ENCODE measurements at places on chromosomes 5 and 9. TPM values are rescaled to one million over a fixed set of nuclear protein-coding genes. Genes with fewer than 3 reads are reported as not detected.

DNA sequence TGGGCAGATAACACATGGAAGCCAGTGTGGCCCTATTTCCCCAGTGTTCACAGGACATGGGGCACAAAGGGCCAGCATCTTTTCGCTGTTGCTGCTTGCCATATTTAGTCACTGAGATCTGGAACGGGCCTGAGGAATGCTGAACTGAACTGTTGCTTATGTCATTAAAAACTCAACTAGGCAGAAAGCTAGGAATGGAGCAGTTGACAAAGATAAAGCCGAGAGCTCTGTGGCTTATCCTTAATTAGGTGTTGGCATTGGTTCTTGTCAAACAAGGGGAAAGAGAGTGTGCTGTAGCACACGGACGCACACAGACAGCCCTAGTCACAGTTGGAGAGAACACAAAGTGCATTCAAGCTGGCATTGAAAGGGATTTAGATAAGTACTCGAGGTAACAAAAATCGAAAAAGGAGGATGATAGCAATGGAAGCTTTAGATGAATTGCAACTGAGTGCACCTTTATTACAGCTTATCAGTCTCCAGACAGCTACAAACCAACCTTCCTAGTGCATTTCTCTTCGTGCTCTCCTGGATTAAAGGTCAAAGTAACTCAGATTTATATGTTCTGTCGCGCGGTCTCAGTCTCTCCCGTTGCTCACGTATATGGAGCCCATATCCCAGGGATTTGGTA is 450.2 kb upstream of the ZNF608 start:
- DNase-seq = no peak

DNA sequence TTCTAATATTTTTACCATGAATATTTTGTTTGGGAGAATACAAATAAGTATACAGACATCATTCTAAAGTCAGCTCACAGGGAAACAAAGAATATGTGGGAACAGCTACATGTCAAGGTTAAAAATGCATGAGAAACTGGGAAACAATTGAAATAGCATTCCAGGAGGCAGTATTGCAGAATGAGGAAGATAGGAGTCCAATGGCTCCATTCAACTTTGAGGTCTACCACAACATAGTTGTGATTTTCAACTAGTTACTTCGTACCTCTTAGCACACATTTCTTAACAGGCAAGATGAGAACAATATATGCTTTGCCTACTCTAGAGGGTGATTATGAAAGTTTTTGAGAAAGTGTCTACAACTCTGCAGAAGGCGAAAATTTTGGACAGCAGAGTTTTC is 35.2 kb upstream of the CAST start:
- peak; percentile 65 for DNase-seq

GRCh38 chr5:127133071-127133470 is 59.8 kb upstream of the C5orf63 start:
- DNase-seq = no peak

The ZNF454 gene
- total RNA-seq = 3.8 TPM

The NKD2 gene
- total RNA-seq = not detected

GRCh38 chr5:68334553-68334886 is 119.0 kb downstream of the PIK3R1 start:
- no peak for DNase-seq

GRCh38 chr9:92680166-92681119 is 10.5 kb upstream of the IPPK start:
- peak; percentile 62 for DNase-seq

DNA sequence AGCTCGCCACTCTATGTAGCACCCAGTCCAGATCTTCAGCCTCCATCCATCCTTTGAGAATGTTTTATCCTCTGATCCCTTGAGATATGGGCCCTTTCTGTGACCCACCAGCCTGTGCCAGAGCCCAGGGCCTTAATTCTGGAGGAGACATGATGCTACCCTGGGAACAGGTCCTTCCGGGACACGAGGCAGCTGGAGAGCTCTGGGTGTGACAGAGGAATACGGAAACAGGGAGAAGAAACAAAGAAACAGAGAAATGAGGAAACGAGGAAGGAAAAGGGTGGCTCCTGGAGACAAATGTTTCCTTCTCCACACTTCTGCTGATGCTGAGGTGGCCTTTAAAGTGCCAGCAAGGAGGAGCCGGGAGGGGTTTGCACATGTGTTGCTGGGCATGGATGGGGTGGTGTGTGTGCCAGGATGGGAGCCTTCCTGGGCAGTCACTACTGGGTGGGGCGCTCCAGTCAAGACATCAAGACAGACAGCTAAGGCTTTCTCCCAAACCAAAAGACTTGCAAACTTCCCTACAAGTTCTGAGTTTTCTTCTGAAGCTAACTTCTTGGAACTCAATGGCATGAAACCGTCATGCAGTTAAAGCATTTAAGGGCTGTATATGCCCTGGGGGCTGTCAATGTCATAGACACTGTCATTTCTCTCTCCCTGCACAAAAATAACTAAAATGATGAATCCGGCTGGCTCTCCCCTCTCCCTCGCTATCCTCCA is 22.8 kb upstream of the MARCHF6 start:
- no peak for DNase-seq

DNA sequence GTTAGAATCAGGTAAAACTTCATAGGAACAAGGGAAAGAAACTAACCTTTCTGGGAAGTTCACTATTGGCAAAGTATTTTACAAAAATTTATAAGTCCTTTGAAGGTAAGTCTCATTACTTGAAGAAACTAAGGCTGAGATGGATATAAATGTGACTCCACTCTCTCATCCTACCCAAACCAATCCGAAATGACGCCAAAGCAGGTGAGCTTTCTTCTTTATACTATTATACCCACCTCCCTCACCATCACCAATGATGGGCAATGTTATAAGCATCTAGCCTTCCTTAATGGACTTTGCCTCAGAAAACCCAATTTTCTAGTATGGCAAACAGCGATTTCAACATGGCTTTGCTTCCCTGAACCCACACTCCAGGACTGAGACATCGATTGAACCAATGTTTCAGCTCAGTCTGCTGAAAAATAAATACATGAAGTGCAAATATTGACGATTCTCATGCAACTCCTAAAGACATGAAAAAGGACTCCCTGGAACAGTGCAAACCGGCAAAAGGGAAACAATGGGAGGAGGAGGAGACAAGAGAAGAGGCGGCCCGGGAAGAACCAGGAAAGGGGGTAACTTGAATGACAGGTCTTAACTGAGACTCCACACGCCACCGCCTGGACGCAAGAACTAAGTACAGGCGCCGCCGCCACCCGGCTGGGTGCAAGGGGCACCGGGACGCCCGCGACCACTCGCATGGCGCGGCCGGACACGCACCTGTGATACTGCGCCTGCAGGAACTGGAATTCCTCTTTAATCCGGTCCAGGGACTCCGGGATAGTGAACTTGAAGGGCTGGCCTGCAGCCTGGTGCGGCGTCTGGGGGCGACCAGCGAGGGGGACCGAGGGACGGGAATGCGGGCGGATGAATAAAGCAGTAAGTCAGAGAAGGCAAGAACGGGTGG is 2.5 kb downstream of the TLE1 start:
- DNase-seq = peak; percentile 98

GRCh38 chr9:112332977-112333638 is at the start of gene PTBP3:
Gene PTBP3 (minus strand): TSS chr9:112333619. CDS start chr9:112297865, 35,754 bp downstream.
- DNase-seq = peak; percentile 90

- no peak for DNase-seq
These were observed 657.7 kb downstream of the PRR16 start for GRCh38 chr5:121121786-121122185.

- DNase-seq = no peak
These were observed 94.6 kb downstream of the RAPGEF1 start for GRCh38 chr9:131645078-131645776.

- no peak for DNase-seq
These were observed 12.6 kb downstream of the ANKDD1B start for GRCh38 chr5:75623846-75624245.

DNA sequence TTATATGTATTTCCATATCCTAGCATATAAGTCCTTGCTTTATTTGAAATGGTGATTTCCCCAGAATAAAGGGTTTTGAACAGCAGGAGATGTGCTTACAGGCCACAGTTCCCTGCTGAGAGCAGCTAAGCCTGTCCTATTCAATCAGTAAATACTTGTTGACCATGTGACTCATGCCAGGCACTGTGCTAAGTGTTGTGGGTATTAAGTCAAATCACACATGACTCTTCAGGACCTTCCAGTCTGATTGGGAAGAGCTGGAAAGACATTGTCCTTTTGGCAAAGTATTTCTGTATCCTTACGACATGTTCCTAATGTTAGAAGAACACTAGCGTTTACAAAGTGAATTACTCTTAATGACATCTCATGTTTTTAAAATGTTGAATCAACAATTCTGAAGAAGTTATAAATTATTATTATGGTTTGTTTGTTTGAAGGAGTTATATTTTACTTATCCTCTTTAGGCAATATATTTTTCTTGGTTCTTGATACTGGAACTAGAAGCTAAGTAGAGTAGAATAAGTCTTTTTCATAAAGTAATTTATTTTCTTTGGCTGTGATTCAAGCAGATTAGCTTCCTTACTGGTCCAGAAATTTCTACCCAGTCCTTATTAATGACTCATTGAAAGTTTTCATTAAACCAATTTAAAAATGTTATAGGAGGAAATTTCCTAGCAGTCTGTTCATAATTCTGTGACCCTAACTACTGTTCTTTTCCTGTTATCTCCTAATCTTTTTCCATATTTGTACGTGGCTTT is 82.1 kb downstream of the GAPVD1 start:
- peak; percentile 13 for DNase-seq

The INSYN2B gene
- total RNA-seq = 3.5 TPM

DNA sequence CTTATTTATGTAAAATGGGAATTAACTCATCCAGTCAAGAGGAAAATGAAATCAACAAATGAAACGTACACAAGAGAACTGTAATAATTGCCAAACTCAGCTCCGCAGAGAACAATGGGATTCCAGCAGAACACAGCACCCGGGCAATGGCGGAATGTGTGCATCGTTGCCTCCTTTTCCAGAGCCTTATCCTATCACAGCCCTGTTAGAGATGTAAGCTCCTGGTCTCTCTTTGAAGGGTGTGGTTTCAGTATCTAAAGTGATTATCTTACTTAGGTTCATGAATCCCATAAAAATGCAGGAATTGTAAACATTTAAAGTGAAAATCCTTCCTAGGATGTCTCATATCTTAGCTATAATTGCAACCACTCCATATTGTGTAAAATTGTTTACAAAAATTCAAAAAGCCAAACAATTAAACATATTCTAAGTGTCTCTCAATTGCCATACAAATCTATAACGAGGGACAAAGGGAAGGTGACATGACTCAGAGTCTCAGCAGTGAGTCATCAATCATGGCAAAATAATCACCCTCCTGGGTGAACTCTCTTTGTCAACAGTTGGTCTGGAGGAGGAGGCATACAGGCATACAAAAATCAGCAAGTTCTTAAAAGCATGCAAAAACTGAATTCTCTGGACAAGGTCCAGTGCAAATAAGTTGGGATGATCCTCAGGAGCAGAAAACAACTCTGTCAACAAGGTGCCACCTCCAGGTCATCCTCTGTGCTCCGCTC is 22.6 kb downstream of the SEMA5A start:
- peak; percentile 35 for DNase-seq

The EMB gene
- 14.5 TPM for total RNA-seq

The ISL1 gene
- total RNA-seq = not detected

- DNase-seq = no peak
These were observed 577.7 kb downstream of the KIF4B start for GRCh38 chr5:155591273-155591672.

DNA sequence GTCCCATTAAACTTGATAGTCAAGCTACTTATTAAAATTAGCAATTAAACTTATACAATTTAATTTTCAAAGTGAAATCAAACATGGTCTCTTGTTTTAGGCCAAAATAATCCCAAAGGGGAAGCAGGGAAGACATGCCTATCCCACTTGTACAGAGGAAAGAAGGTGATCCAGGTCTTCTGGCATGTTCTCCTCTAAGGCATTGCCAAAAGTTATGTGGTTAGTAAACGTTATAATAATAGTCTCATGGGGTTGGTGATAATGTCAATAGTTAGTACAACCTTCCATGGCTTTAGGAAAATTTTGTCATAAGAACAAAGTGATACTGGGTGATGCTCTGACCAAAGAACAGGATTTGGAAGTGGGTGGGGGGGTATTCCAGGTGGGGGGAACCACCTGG is 52.8 kb downstream of the ROR2 start:
- no peak for DNase-seq

DNA sequence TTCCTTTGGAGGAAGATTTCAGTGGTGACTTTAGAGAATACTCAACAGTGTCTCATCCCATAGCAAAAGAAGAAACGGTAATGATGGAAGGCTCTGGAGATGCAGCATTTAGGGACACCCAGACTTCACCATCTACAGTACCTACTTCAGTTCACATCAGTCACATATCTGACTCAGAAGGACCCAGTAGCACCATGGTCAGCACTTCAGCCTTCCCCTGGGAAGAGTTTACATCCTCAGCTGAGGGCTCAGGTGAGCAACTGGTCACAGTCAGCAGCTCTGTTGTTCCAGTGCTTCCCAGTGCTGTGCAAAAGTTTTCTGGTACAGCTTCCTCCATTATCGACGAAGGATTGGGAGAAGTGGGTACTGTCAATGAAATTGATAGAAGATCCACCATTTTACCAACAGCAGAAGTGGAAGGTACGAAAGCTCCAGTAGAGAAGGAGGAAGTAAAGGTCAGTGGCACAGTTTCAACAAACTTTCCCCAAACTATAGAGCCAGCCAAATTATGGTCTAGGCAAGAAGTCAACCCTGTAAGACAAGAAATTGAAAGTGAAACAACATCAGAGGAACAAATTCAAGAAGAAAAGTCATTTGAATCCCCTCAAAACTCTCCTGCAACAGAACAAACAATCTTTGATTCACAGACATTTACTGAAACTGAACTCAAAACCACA is 67.4 kb downstream of the VCAN start:
- no peak for DNase-seq

DNA sequence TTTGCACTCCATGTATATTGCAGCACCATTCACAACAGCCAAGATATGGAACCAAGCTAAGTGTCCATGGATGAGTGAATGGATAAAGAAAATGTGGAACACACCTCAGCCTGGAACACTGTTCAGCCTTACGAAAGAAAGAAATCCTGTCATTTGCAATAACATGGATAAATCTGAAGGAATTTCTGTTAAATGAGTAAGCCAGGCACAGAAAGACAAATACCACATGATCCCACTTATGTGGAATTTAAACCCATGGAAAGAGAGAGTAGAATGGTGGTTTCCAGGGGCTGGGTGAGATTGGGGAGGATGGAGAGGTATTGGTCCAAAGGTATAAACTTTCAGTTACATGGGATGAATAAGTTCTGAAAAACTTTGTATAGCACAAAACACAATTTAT is 228.9 kb upstream of the CD180 start:
- DNase-seq = no peak

The PIP5K1B gene
- not detected for total RNA-seq

Data from osteoblast (primary cell).